Activated CD4-positive, alpha-beta T cell treated with anti-CD3 and anti-CD28 coated beads for 1 hour (primary cell): ENCODE measurements at places on chromosomes 3 and 15.

DNA sequence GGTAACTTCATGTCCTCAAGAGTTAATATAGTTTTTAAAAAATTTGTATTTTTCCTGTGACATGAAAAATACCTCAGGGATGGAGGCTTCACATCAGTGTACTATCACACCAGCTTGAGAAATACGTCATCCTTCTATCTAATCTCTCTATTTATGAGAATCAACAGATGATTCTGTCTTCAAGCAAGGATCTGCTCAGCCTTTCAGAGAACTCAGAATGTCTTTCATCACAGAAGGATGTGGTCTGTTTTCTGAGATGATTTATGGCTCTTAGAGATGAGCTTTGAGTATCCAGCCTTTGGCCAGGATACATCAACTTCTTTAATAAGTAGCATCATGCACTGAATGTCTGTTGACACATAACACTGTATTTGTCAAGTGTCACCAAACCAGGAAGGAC, 193.9 kb downstream of the DTWD1 start:
- no peak for DNase-seq

DNA sequence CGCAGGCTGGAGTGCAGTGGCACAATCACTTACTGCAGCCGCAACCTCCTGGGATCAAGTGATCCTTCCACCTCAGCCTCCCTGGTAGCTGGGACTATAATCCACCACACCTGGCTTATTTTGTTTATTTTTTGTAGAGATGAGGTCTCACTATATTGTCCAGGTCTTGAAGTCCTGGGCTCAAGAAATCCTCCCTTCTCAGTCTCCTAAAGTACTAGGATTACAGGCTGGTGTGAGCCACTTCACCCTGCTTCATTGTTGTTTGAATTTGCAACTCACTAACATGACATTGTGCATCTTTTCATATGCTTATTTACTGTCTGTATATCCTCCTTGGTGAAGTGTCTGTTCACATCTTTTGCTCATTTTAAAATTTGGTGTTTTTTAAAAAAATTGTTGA, 10.1 kb downstream of the PARP15 start:
- DNase-seq: no peak

DNA sequence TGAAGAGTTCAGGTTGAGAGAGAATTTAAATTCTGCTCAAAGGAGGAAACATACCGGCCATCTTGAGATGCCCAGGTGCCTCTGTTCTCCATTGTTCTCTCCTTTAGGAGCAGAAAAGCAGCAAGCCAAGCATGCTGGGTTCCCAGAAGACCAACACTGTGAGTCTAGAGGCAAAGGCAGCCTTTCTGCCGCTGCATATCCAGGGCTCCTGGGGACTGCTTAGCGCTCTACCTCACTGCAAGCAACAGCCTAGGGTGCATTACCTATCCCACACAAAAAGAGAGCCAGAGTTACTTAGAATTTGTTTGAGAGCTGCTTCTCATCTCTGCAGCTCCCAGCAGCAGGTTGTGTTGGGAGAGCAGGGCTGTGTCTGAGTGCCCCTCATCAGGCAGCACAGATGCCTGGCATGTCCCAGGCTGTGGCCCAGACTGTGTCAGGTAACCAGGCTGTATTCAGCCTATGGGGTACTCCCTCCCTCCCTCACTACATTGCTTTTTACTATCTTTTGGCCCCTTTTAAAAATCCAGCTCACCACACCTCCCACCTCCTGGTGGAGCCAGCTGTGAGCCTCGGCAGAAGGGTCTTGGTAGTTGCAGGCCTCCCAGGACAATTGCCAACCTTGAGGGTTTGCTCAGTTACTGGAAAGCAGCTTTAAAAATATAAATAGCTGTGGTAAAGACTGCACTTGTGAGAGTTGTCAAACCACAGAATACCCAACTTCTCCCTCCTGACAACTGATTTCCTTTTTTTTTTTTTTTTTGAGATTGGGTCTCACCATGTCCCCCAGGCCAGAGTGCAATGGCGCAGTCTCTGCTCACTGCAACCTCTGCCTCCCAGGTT, 30.2 kb downstream of the BCL2L10 start:
- DNase-seq: no peak

DNA sequence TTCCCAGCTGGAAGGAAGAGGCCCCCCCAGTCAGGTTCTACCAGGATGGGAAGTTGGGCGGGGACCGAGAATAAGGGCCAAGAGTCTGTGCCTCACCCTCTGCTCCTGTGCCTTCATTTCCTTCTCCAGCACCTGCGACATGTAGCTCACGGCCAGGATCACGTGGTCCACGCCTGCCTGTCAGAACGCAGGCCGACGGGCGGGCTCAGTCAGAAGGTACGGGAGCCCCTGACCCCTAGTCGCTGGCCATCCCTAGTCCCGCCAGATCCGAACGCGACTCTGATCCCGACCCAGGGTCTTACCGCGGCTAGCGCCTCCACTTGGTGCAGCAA, 489 bp downstream of the GMPPB start:
- DNase-seq: peak; percentile 33

GRCh38 chr3:109933576-109933975, 596.2 kb upstream of the DPPA4 start:
- no peak for DNase-seq

- DNase-seq: no peak
Measured at GRCh38 chr3:133514418-133514817, 59.1 kb upstream of the CDV3 start.
